Activated naive CD8-positive, alpha-beta T cell treated with anti-CD3 and anti-CD28 coated beads for 36 hours (primary cell): ENCODE measurements at places on chromosomes 5 and 9.

GRCh38 chr9:131258186-131258585 is 18.1 kb downstream of the FAM78A start:
- H3K27ac ChIP-seq = peak overlapping the region; percentile 98
- H3K4me1 ChIP-seq = peaks cover 61% of the 10 kb centered on the region
- peaks cover 22% of the 10 kb centered on the region for H3K36me3 ChIP-seq
- DNase-seq = no peak
- H3K27me3 ChIP-seq = no peaks in the 10 kb centered on the region

- H3K27me3 ChIP-seq = no peaks in the 10 kb centered on the region
- no peak overlapping the region for H3K4me3 ChIP-seq
- H3K4me1 ChIP-seq = peaks cover 31% of the 10 kb centered on the region
- no peak for DNase-seq
- peaks cover 1% of the 10 kb centered on the region for H3K36me3 ChIP-seq
Measured at GRCh38 chr5:126975796-126976195, 54.6 kb downstream of the MARCHF3 start.

DNA sequence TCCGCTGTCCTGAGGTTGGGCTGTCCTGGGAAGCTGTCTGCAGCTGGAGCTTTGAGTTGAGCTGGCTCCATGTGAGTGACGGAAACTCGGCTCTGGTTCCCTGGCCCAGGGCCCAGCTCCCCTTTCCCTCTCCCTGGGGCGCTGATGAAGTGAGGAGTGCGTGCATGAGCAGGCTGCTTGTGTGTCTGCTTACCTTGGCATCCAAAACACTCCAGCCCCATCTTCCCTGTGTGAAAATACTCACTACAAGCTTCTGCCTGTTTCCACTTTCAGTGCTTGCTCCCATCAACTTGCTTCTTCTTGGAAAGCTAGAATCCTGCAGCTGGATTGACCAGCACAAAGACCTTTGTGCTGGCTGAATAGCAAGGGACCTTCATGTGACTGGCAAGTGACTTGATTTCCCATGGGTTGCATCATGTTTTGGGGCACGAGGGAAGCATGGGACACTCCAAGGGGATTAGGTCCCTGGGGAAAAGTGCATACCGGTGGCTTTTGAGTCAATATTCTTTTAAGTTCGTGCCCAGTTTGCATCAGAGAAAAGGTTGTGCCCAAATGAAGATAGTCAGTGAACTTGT is 198.1 kb downstream of the GADD45G start:
- no peaks in the 10 kb centered on the region for H3K36me3 ChIP-seq
- no peak for DNase-seq
- peaks cover 8% of the 10 kb centered on the region for H3K4me1 ChIP-seq
- H3K27ac ChIP-seq = no peak overlapping the region
- peaks cover 7% of the 10 kb centered on the region for H3K27me3 ChIP-seq

DNA sequence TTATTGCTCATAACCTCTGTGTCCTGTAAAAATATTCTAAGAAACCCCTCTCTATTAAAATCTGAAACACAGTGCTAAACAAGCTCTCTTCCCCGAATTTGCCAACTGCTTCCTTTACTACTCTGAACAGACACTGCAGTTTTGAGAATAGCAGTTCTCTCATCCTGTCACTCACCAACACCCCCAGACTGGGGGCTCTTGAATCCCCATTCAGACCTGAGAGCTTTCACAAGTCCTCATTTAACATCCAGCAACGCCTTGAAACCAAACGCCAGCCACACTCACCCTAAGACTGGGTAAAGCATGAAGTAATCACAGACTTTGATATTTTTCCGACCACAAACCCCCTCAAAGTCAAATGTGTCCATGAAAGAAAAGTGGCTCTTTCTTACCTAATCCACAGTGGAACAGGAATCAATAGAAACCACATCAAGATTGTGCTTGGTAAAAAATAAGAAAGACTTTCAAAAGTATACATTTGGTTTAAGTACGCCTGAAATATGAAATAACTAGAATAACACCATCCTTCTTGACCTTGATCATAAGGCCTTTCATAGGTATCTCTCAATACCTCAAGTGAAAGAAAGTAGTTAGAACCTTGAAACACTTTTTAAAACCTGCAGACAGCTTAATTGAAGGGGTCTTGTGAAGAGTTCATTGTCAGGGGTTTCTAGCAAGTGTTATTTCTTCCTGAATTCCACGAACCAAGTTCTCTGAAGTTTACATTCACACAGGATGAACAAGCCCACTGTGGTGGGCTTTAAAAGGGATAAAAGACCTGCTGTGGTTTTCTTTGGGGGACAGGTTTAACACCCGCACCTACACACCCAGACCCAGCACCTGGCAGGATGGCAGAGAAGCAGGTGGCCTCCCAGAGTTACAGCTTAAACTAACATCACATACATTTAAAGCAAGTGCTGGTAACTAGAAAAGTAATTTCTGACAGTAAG is 412.6 kb downstream of the MLLT3 start:
- peak overlapping the region; percentile 99 for H3K27ac ChIP-seq
- H3K4me1 ChIP-seq = peaks cover 37% of the 10 kb centered on the region
- H3K36me3 ChIP-seq = peaks cover 2% of the 10 kb centered on the region
- peak overlapping the region; percentile 37 for H3K4me3 ChIP-seq
- DNase-seq = peak; percentile 83

DNA sequence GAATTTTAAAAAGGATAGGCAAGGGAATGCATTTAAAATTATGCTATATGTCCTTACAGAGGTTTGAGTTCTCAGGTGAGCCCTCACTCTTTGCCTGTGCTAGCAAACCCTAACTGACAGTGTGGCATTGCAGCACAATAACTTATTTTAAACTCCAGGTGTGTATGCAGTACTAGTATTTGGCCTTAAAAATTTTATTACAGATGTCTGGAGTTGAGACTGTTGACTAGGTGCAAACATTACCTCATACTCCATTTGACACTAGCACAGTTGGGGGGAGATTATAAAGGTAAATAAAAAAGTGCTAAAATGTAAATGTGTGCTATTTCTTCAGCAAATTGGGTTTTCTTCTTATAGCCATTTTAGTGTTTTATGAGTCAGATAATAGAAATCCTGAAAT is 407.7 kb downstream of the SH3GL2 start:
- H3K4me1 ChIP-seq = no peaks in the 10 kb centered on the region
- no peak for DNase-seq
- H3K36me3 ChIP-seq = no peaks in the 10 kb centered on the region
- no peaks in the 10 kb centered on the region for H3K27me3 ChIP-seq
- no peak overlapping the region for H3K27ac ChIP-seq

- peaks cover 14% of the 10 kb centered on the region for H3K36me3 ChIP-seq
- no peak for DNase-seq
- no peak overlapping the region for H3K27ac ChIP-seq
Measured at GRCh38 chr9:37229882-37230482, 109.6 kb downstream of the ZCCHC7 start.

DNA sequence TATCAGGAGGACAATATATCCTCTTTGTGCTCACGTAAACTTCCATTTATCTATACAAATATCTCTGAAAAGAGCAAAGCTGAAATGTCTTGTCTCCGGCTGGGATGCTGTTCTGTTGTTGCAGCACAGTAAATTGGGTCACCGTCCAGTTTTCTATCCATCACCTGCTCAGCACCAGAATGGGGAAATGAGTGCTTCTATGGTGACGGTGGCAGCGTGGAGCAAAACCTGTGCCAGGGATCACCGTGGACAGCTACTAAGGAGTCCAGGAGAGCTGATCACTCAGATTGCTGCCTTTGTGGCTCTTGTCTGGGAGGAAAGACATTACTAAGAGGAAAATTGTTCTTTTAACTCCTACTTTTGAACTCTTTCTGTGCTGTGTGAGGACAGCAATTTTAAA is 531.6 kb downstream of the PSAT1 start:
- peaks cover 4% of the 10 kb centered on the region for H3K27me3 ChIP-seq
- no peaks in the 10 kb centered on the region for H3K4me1 ChIP-seq

- DNase-seq = no peak
- no peak overlapping the region for H3K27ac ChIP-seq
- H3K4me1 ChIP-seq = no peaks in the 10 kb centered on the region
- no peaks in the 10 kb centered on the region for H3K36me3 ChIP-seq
Measured at GRCh38 chr5:59837071-59837470, 56.5 kb downstream of the PDE4D start.

GRCh38 chr5:98364549-98364948 is 408.9 kb upstream of the RGMB start:
- no peaks in the 10 kb centered on the region for H3K36me3 ChIP-seq
- no peaks in the 10 kb centered on the region for H3K27me3 ChIP-seq

GRCh38 chr9:98117984-98118639 is 910 bp downstream of the TRIM14 start:
- H3K27ac ChIP-seq = peak overlapping the region; percentile 92
- DNase-seq = peak; percentile 44
- H3K27me3 ChIP-seq = no peaks in the 10 kb centered on the region
- H3K36me3 ChIP-seq = peaks cover 24% of the 10 kb centered on the region

DNA sequence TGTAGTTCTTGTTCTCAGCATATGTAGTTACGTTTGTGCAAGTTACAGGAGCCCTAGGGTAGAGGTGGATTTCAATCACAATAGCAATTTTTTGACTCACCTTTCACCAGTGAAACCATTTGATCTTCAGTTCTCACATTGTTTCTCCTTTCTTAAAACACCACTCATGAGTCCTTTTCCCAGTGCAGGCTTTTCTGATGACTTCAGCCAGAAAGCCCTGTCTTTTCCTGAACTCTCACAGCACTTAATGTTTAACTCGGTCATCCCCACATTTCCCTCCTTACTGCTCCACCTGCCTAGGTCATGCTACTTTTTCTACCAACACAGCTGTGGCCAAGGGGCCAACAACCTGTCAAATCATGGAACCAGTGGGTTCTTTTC is 37.9 kb downstream of the ARHGEF28 start:
- H3K4me3 ChIP-seq = no peak overlapping the region
- no peak for DNase-seq
- peaks cover 18% of the 10 kb centered on the region for H3K27me3 ChIP-seq
- no peaks in the 10 kb centered on the region for H3K36me3 ChIP-seq
- no peaks in the 10 kb centered on the region for H3K4me1 ChIP-seq

- H3K27ac ChIP-seq = no peak overlapping the region
- H3K4me3 ChIP-seq = no peak overlapping the region
- no peaks in the 10 kb centered on the region for H3K36me3 ChIP-seq
- DNase-seq = no peak
- H3K4me1 ChIP-seq = no peaks in the 10 kb centered on the region
Measured at GRCh38 chr9:87873607-87874303, 8.9 kb upstream of the SPATA31E1 start.

- no peak overlapping the region for H3K27ac ChIP-seq
- H3K36me3 ChIP-seq = no peaks in the 10 kb centered on the region
- no peaks in the 10 kb centered on the region for H3K4me1 ChIP-seq
- H3K27me3 ChIP-seq = peaks cover 9% of the 10 kb centered on the region
- DNase-seq = no peak
- H3K4me3 ChIP-seq = no peak overlapping the region
Measured at GRCh38 chr5:58496488-58496887, 5.3 kb downstream of the GAPT start.

DNA sequence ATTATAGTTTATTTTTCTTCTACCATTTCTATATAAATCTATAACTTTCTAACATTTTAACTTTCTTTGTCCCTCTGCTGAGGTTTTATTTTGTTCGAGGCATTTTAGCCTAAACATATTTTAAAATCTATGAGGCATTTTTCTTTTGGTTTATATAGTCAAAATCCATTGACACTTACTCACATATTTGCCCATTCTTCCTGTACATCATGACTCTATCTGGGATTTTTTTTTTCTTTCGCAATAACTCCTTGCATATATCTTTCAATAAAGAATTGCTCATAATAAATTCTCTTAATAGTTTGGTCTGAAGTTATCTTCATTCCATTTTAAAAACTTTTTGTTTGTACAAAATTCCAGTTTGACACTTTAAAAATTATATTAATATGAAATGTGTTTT is 632.3 kb downstream of the TLE4 start:
- H3K36me3 ChIP-seq = no peaks in the 10 kb centered on the region
- H3K4me1 ChIP-seq = no peaks in the 10 kb centered on the region
- H3K27ac ChIP-seq = no peak overlapping the region
- DNase-seq = no peak
